ENCODE measurements at places on chromosomes 2 and 18. TPM values are rescaled to one million over a fixed set of nuclear protein-coding genes. Genes with fewer than 3 reads are reported as not detected.

Gene STK39
- polyA plus RNA-seq, result 4.9 TPM

Gene VAMP5
- polyA plus RNA-seq, result 109 TPM

Gene SERPINB2
- polyA plus RNA-seq, result not detected

Gene LTBP1
- not detected for polyA plus RNA-seq

Gene STON1
- polyA plus RNA-seq, result 0.03 TPM

Gene ZAP70
- 140 TPM for polyA plus RNA-seq

Gene ADNP2
- polyA plus RNA-seq, result 9.2 TPM

Gene RIT2
- polyA plus RNA-seq, result not detected
